ENCODE measurements at places on chromosomes 2 and 18. TPM values are rescaled to one million over a fixed set of nuclear protein-coding genes. Genes with fewer than 3 reads are reported as not detected.

FAM228A gene
- total RNA-seq, result not detected

EML4 gene
- 43.0 TPM for total RNA-seq

CDCA7 gene
- total RNA-seq, result 128 TPM

DCDC2C gene
- not detected for total RNA-seq

SFXN5 gene
- total RNA-seq, result 18.5 TPM

CYP1B1 gene
- total RNA-seq, result 8.6 TPM

PREPL gene
- total RNA-seq, result 29.7 TPM

CNNM3 gene
- total RNA-seq, result 28.7 TPM

REG1B gene
- not detected for total RNA-seq

NT5DC4 gene
- not detected for total RNA-seq

CABYR gene
- total RNA-seq, result 0.16 TPM

REEP1 gene
- 0.71 TPM for total RNA-seq

GRCh38 chr2:118169359-118170005 is 81.2 kb downstream of the INSIG2 start:
- peak; percentile 27 for DNase-seq
- no peak overlapping the region for H3K4me3 ChIP-seq
- no peaks in the 10 kb centered on the region for H3K36me3 ChIP-seq

- peaks cover 48% of the 10 kb centered on the region for H3K36me3 ChIP-seq
- H3K4me3 ChIP-seq, result peak overlapping the region; percentile 58
- H3K4me1 ChIP-seq, result peaks cover 33% of the 10 kb centered on the region
- no peaks in the 10 kb centered on the region for H3K27me3 ChIP-seq
Measured at GRCh38 chr2:27773959-27774358, 2.4 kb downstream of the MRPL33 start.

- H3K36me3 ChIP-seq, result peaks cover 71% of the 10 kb centered on the region
- peak overlapping the region; percentile 82 for H3K27ac ChIP-seq
- peaks cover 73% of the 10 kb centered on the region for H3K4me1 ChIP-seq
- H3K4me3 ChIP-seq, result peak overlapping the region; percentile 96
- no peaks in the 10 kb centered on the region for H3K27me3 ChIP-seq
Measured at GRCh38 chr2:219247678-219248642, 2.7 kb downstream of the STK16 start.

- H3K36me3 ChIP-seq, result no peaks in the 10 kb centered on the region
- no peak for DNase-seq
- H3K4me1 ChIP-seq, result no peaks in the 10 kb centered on the region
- no peak overlapping the region for H3K4me3 ChIP-seq
Measured at GRCh38 chr2:45123521-45124191, 114.4 kb upstream of the SIX2 start.

DNA sequence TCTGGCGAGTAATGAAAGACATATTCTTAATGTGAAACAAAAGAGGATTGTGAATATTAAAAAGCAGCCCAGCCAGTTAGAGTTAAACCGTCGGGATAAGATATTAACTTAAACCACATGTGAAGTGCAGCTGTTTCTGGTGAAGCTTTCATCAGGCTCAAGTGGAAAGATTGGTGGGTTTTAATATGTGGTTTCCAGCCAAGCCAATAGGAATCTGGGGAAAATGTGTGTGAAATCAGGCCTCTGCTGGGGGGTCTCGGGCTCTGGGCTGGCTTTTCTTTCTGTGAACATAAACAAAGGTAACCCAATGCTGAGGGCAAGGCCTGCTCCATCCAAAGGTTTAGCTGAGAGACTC is 279.6 kb downstream of the SLC4A3 start:
- H3K4me3 ChIP-seq, result no peak overlapping the region
- H3K36me3 ChIP-seq, result no peaks in the 10 kb centered on the region
- no peak for DNase-seq
- no peak overlapping the region for H3K27ac ChIP-seq
- no peaks in the 10 kb centered on the region for H3K4me1 ChIP-seq
- H3K27me3 ChIP-seq, result no peaks in the 10 kb centered on the region

DNA sequence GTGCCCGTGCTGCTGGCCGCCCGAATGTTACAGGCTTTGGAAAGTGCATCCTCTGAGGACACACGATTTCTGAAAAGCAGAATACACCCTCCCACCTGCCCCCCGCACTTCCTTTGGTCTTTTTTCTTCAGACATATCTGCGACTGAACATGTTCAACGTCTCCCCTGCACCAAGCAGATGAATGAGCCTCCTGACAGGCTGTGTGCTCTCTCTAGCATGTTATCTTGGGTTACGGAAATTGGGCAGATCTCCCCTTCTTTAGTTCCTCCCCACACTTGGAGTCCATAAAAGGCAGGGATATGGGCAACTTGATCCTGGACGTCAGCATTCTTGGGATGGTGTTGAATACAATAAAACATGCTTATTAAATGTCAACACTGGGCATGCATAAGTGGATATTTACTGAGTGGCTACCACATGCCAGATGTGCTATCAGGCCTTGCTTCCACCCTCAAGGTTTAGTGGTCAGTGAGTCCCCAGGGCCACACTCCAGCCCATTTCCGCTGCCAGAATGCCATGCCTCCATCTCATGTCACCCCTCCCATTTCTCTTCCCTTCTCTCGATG is 130.4 kb downstream of the TRIM43 start:
- no peaks in the 10 kb centered on the region for H3K27me3 ChIP-seq
- no peak overlapping the region for H3K4me3 ChIP-seq
- H3K36me3 ChIP-seq, result no peaks in the 10 kb centered on the region
- DNase-seq, result no peak
- H3K4me1 ChIP-seq, result no peaks in the 10 kb centered on the region

GRCh38 chr2:9493478-9493877 is 19.1 kb downstream of the IAH1 start:
- no peaks in the 10 kb centered on the region for H3K27me3 ChIP-seq
- H3K36me3 ChIP-seq, result peaks cover 84% of the 10 kb centered on the region
- H3K27ac ChIP-seq, result no peak overlapping the region
- H3K4me3 ChIP-seq, result no peak overlapping the region

DNA sequence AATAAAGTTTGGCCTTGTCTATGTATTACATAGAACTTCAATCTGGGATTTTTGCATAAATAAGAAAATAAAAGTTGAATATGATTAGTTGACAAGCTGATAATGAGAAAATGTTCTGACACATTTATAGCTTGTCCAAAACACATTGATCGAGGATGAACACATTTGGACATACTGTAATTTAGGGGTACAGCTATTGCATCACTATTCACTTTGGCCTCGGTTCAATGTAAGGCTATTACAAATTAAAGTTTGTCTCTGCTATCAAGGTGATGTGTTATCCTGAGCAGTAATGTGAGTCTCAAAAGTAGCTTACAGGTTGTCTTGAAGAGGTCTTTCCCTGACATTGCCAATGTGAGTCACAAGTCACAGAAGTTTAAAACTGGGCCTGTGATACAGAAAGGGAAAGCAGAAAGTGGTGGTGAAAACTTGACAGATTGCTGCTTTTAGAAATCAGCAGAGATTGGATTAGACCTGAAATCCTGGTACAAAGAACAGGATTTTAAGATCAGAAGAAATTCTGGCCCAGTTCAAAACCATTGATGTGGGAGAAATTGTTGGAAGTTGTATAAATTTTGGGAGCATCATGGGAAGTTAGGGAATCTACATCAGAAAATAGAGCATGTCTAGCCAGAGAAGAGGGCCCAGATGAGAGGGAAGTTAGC is 674.1 kb downstream of the NYAP2 start:
- H3K27me3 ChIP-seq, result no peaks in the 10 kb centered on the region
- H3K36me3 ChIP-seq, result no peaks in the 10 kb centered on the region
- no peak overlapping the region for H3K4me3 ChIP-seq
- no peaks in the 10 kb centered on the region for H3K4me1 ChIP-seq
- no peak for DNase-seq
- H3K27ac ChIP-seq, result no peak overlapping the region

DNA sequence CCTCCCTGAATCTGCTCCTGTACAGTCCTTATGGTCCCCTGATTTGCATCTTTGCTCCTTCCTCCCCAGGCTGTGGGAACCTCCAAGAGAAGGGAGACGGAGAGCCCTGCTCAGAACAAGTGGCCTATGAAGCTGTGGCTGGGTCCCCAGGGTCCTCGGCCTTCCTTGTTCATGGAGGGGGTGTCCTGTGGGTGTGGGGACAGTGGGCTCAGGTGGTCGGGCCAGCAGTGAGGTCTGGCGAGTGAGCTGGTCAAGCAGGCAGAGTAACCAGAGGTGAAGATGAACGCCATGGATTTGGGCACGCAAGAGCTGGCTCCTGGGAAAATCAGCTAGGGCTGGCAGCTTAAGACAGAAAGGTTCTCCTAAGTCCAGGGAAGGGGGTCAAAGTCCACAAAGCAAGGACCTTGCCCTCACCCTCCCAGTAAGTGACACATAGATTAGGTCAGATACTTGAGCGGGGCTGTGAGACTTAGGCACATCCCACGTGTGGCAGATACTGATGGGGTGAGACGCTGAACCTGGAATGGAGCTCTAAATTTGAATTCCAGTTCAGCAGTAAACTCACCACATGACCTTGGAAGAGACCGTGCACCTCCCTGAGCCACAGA is 24.8 kb downstream of the GNLY start:
- peaks cover 17% of the 10 kb centered on the region for H3K27me3 ChIP-seq
- no peak overlapping the region for H3K4me3 ChIP-seq
- peaks cover 12% of the 10 kb centered on the region for H3K4me1 ChIP-seq
- no peak for DNase-seq
- no peak overlapping the region for H3K27ac ChIP-seq
- H3K36me3 ChIP-seq, result no peaks in the 10 kb centered on the region

DNA sequence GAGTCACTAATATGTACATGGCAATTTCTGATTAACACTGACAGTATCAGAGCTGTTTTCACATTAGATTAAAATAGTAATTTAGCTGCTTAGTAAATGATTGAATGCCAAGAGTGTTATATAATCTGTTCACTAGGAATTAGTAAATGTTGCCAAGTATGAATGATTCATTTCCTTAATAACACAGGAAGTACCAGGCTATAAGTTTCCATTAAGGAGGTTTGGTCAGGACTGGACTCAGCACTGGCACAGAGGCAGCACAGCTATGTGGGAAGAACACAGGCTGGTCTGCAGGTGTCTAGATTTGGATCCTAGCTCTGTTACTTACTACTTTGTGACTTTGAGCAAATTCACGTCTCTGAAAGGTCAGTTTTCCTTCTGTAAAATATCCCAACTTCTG is 97.2 kb downstream of the TDRD15 start:
- no peak for DNase-seq
- no peaks in the 10 kb centered on the region for H3K36me3 ChIP-seq
- no peak overlapping the region for H3K27ac ChIP-seq
- no peaks in the 10 kb centered on the region for H3K27me3 ChIP-seq
- no peaks in the 10 kb centered on the region for H3K4me1 ChIP-seq

- DNase-seq, result no peak
- H3K27me3 ChIP-seq, result no peaks in the 10 kb centered on the region
- no peak overlapping the region for H3K27ac ChIP-seq
- H3K36me3 ChIP-seq, result no peaks in the 10 kb centered on the region
- no peaks in the 10 kb centered on the region for H3K4me1 ChIP-seq
Measured at GRCh38 chr2:133607679-133608078, 39.4 kb upstream of the NCKAP5 start.

GRCh38 chr2:187091664-187092063 is 242.7 kb upstream of the ZSWIM2 start:
- H3K4me3 ChIP-seq, result no peak overlapping the region
- no peaks in the 10 kb centered on the region for H3K27me3 ChIP-seq
- no peak for DNase-seq
- no peaks in the 10 kb centered on the region for H3K4me1 ChIP-seq

DNA sequence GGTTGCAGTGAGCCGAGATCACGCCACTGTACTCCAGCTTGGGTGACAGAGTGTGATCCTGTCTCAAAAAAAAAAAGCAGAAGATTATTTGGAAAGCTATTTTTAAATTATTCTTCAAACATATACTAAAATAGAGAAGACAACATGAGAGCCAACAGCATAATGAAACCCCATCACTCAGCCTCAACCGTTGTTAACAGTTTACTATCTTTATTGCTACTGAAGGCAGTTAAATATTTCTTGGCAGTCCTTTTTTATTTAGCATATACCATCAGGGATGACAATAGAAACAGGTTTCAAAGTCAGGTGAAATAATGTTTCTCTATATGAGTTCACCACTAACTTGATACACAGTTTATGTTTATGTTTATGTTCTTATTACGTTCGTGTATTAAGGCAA is 157.2 kb downstream of the NEDD4L start:
- H3K27me3 ChIP-seq, result peaks cover 7% of the 10 kb centered on the region
- H3K36me3 ChIP-seq, result no peaks in the 10 kb centered on the region
- H3K4me1 ChIP-seq, result no peaks in the 10 kb centered on the region
- no peak overlapping the region for H3K4me3 ChIP-seq
- no peak overlapping the region for H3K27ac ChIP-seq

GRCh38 chr2:105118960-105119359 is 81.1 kb downstream of the MRPS9 start:
- peaks cover 5% of the 10 kb centered on the region for H3K4me1 ChIP-seq
- no peaks in the 10 kb centered on the region for H3K36me3 ChIP-seq
- H3K27me3 ChIP-seq, result no peaks in the 10 kb centered on the region
- H3K27ac ChIP-seq, result no peak overlapping the region
- DNase-seq, result no peak

DNA sequence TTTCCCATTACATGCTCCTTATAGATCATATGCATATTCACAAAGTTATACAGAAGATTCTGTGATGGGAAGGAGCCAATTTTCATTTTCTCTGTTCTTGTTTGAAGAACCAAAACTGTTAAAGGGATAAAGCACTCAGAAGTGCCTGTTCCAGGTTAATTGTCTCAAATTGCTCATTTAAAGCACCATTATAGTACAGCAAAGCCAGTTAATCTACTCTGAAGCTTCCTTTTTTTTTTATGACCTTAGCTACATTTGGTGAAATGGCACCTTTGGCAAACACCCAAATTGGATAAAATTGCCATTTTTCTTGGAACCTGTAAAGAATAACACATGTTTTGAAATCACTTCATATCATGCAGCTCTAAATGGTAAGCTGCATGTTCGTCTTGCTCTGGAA is 1092.3 kb downstream of the BCL11A start:
- DNase-seq, result no peak
- no peaks in the 10 kb centered on the region for H3K4me1 ChIP-seq
- H3K27me3 ChIP-seq, result no peaks in the 10 kb centered on the region
- no peak overlapping the region for H3K27ac ChIP-seq

DNA sequence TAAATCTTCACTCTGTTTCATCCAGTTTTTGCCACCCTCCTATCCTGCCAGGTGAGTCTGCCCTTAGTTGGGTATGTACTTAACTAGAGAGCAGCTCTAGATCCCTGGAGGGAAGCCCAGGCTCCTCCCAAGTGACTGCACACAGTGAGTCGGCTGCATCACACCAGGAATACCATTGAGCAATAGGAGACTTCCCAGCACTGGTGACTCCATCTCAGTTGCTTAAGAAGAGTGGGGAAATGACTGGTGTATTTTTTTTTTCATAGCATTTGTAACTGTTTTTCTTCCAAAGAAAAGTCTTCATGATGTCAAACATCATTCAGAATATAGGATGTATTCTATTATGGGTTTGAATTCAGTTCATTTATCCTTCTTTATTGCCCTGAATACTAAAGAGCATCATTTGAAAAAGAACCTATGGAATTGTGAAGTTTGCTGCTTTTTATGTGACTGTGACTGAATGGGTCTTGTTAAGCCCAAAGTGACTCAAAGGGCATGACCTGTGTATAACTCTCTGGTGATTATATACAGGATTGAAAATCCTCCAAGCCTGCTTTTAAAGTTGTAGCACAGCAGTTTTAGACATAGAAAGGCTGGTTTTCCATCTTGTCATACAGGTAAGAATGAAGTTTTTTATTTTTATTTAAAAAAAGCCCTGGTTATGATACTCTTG is 84.3 kb downstream of the MAP3K20 start:
- DNase-seq, result no peak
- H3K4me3 ChIP-seq, result no peak overlapping the region
- peaks cover 7% of the 10 kb centered on the region for H3K4me1 ChIP-seq
- peaks cover 18% of the 10 kb centered on the region for H3K36me3 ChIP-seq

Measured in activated T-helper 2 cell treated with anti-CD3 and anti-CD28 coated beads, Interferon-gamma antibody, Interleukin-2, Interleukin-4, amounts not matched to agents 10 μg/mL and 5 μg/mL and 100 μg/mL, durations not matched to agents 14 hours and 24 hours and 36 hours (primary cell).